Esophagus mucosa (tissue), 1 donor: ENCODE measurements at places on chromosomes 1 and 21.

GRCh38 chr1:4276238-4276637 lies 376.2 kb upstream of the C1orf174 start:
- no peak for ATAC-seq

GRCh38 chr1:11654137-11654938 lies at the start of the genes FBXO2 and FBXO44:
Gene FBXO2 (minus strand): TSS chr1:11654429. CDS start chr1:11654340, 89 bp downstream.
Gene FBXO44 (plus strand): TSS chr1:11654877. CDS start chr1:11655836, 959 bp downstream.
- peak; percentile 78 for ATAC-seq

- ATAC-seq: peak; percentile 56
These were observed 81.0 kb downstream of the MAN1C1 start for GRCh38 chr1:25697435-25698217.

- no peak for ATAC-seq
These were observed 11.1 kb upstream of the ANGPTL1 start for GRCh38 chr1:178881950-178882349.

GRCh38 chr1:2894381-2895041 lies 93.0 kb upstream of the TTC34 start:
- no peak for ATAC-seq
